Suprapubic skin (tissue), 4 donors: ENCODE measurements at places on chromosomes 7 and 10.

GRCh38 chr7:123958186-123958703 lies 33.2 kb downstream of the SPAM1 start:
- no peak for DNase-seq

DNA sequence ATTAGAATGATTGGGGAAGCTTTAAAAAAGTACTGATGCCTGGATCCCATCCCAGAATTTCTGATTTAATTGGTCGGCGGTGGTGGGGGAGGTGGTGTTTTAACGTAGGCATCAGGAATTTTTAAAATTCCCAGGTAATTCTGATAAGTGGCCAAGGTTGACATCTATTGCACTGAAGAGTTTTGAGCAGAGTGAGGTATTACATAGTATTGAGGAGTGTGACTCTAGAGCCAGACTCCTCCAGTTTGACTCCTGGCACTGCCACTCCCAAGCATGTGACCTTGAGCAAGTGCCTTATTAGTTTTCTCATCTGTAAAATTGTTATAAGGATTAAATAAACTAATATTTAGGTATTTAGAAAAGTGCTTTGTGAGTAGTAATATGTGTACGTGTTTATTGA lies 6.2 kb downstream of the PLEKHA1 start:
- no peak for DNase-seq

DNA sequence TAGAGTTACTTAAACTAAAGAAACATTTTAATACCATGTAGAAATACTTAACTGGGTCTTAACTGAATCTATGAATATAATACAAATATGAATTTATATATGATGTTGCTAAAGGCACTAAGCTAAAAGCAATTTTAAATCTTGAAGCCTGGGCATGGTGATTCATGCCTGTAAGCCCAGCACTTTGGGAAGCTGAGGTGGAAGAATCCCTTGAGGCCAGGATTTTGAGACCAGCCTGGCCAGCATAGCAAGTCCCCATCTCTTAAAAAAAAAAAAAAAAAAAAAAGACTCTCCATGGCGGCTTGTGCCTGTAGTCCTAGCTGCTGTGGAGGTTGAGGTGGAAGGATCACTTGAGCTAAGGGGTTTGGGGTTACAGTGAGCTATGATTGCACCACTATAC lies 95.3 kb downstream of the CCSER2 start:
- DNase-seq = no peak

DNA sequence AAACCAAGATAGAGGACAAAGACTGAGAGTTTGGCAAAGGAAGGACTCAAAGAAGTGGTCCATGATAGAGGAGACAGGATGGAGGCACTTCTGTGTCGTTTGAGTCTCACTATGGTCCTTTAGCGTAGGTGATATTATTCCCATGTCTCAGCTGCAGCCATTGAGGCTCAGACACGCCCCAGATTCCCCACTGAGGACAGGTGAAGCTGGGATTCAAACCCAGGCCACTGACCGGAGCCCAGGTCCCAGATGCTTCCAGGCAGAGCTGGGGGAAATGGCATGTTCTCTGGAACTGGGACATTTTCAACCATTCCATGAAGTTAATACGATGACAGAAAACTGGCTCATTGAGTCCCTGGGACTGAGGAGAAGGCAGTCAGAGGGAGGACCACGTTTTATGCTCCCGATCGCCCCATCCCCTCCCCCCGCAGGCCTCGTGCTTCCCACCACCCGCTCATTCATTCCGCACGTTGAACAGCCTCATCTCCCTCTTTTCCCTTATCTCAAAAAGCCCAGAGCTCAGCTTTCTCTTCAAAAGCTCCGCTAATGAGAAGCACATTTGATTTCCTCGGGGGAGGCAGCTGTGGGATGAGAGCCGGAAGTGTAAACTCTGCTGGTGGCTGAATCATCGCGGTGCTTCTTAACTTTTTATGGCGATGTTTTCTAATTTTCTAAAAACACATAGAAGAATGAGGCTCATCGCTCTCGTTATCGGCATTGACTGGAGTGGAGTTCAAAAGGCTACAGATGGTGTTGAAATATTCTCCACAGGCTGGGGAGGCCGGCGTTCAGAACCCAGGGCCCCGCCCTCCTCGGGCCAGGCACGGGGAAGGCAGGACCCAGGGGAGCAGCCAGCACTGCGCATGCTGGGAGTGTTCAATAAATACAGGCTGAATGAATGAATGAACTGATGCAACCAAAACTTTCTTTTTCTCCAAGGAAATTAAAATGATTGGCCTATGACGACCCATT lies 64.0 kb downstream of the OAT start:
- DNase-seq = no peak

DNA sequence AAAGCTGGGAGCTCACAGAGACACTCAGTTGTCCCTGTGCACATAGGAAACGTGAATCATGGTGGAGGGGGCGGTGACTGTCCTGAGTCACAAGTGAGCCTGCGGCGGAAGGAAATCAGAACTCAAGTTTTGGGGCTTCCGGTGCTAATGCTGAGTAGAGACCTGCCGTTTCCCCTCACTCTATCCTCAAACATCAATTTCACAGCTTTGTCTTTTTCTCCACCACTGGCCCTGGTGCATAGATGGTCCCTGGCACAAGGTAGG lies 21.9 kb downstream of the ADCYAP1R1 start:
- DNase-seq = no peak

- DNase-seq = peak; percentile 55
These were observed 44.7 kb upstream of the GPR26 start for GRCh38 chr10:123621492-123621891.

DNA sequence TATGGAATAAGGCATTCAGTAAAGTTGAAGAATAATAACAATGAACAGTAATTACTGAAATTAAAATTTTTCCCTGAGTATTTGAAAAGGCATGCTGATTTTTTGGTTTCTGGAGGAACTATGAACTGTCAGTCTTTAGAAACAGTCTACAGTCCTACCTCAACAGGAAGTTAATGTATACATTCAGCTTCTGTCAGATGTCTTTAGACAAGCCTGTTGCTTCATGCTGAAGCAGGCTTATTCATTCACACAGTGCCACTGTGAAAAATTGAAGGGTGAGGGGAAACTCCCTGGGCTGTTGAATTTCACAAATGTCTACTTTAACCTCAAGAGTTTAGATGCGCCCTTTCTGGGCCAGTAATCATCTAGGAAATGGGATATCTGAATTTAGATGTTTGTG lies 3.5 kb downstream of the NRF1 start:
- DNase-seq = no peak

GRCh38 chr7:131000873-131001272 lies 266.9 kb upstream of the KLF14 start:
- DNase-seq = no peak

- no peak for DNase-seq
These were observed 2.4 kb upstream of the EGR2 start for GRCh38 chr10:62818426-62819011.

DNA sequence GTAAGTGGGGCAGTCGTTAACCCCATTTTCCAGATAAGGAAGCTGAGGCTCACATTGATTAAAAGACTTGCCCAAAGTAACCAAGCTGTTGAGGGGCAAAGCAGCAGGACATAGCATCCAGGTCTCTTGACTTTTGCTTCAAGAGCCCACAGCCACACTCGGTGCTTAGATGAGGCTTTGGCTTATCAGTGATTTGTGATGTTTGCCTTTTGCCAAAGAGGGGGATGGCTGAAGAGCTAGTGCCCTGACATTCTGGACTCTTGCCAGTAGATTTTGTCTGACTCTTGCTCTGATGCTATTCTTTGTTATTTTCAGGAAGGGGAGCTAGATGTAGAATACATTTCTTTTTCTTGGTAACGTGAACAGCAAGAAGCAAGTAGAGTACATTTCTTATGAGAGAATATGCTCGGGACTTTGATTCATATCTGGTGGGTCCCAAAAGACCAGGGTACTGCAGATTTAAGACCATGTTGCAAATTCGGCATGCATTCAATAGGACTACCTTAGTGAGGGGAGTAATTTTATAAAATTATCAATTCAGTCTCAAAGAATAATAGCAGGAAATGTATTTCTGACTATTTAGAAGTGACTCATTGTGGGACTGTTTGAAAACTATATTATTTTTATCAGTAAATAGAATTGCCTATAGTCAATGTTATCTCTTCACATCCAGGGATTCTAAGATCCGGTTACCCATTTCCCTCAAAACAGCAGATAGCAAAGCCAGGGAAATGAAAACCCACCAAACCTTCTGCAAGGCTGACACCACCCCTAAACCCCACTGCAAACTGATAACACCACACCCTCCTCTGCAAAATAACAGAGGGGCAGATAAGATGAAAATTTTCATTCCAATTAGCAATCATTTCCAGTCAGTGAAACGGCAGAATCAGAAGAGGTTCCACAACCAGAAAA lies 180.0 kb upstream of the BMPER start:
- DNase-seq = no peak
